Colonic mucosa (tissue), 4 donors: ENCODE measurements at places on chromosomes 7 and 10. TPM values are rescaled to one million over a fixed set of nuclear protein-coding genes. Genes with fewer than 3 reads are reported as not detected.

Gene PLEKHA8
- 11.7 TPM for total RNA-seq

Gene RPP38
- total RNA-seq: 17.1 TPM

Gene OR6V1
- total RNA-seq: not detected

Gene NOS3
- total RNA-seq: 4.0 TPM

Gene NCF1
- 2.7 TPM for total RNA-seq

Gene OR13A1
- total RNA-seq: not detected

Gene ZNF727
- total RNA-seq: 0.69 TPM

Gene TRIL
- 1.1 TPM for total RNA-seq

Gene CCDC172
- not detected for total RNA-seq
